Fibroblast of skin of right quadriceps (primary cell): ENCODE measurements at places on chromosomes 3 and 15.

GRCh38 chr3:124461838-124462632 is 268.2 kb upstream of the UMPS start:
- no peak for DNase-seq

DNA sequence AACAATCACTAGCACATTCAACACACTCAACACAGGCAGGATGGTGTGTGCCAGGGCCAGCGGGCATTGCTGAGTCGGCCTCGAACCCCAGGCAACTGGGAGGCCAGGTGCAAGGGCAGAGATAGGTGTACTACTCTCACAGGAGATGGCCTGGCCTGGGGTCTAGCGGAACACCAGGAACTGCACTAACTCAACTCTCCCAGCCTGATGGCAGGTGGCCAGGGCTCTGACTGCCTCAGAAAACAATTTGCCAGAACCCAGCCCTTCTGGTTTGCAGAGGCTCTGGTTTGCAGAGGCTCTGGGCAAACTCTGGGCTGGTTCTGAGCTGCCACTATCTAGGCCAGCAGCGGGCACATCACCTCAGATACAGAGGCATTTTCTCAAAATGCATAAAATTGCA is 229.2 kb upstream of the CHRNA7 start:
- no peak for DNase-seq

GRCh38 chr15:78065284-78065872 is 12.1 kb downstream of the TBC1D2B start:
- DNase-seq: peak; percentile 97

- DNase-seq: no peak
These were observed 14.7 kb downstream of the PGBD4 start for GRCh38 chr15:34116620-34117019.

DNA sequence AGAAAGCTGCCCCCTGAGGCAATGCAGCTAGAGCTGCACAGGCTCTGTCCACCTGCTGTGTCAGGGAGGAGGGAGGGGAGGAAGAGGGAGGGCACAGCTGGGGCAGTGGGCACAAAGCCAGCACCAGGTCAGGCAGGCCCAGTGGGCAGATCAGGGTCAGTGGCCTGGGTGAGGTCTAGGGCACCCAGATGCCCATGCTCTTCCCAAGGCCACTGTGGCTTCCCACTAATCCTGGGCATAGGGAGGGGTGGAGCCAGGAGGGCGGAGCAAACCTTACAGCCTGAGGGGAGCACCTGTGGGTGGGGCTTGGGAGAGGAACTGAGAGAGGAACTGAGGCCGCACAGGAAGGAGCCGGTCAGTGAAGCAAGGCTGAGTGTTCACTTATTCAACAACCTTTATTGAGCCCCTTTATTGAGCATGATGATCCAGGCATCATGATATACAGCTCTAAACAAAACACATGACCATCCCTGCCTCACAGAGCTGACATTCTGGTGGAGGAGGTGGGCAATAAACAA is 55.0 kb downstream of the RHCG start:
- no peak for DNase-seq

DNA sequence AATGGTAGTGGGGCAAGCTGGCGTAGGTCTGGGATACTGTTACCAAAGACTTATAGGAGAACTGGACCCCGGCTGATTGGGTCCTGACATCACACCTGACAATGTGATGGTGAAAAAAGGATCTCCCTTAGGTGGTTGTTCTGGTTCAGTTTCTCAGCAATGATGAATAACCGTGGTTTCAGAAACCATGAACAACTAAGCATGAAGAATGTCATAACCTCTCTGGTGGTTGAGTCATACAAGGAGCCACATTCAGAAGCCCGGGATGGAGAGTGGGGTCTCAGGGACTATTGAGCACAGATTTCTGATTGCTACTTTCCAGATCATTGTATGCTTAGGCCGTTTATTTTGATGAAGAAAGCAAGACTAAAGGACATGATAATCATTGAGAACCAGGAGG is 17.4 kb downstream of the GPR160 start:
- peak; percentile 49 for DNase-seq
